Anterior cingulate cortex (tissue), 58 donors: ENCODE measurements at places on chromosomes 5 and 9.
A peak's percentile ranks its signal among the peaks of the same experiment; 100 is the strongest.

GRCh38 chr5:78634634-78635033 lies 13.9 kb downstream of the LHFPL2 start:
- DNase-seq: no peak

DNA sequence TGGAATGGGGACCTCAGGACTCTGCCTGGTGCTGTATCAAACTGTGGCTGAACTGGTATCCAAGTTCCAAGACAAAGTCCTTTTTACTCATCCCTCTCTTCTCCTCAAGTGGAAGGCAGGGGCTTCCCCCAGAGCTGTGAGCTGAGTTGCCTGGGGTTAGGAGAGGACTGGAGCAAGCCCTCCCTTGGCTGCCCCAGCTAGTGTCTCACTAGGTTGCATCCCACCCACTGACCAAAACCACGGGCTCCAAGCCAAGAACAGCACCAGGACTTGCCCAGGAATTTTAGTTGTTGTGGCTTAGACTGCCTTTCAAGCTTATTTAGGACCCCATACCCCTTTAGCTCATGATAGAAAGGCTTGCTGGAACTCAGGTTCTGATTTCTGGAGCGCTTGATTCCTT lies 158.7 kb upstream of the TNC start:
- no peak for DNase-seq

DNA sequence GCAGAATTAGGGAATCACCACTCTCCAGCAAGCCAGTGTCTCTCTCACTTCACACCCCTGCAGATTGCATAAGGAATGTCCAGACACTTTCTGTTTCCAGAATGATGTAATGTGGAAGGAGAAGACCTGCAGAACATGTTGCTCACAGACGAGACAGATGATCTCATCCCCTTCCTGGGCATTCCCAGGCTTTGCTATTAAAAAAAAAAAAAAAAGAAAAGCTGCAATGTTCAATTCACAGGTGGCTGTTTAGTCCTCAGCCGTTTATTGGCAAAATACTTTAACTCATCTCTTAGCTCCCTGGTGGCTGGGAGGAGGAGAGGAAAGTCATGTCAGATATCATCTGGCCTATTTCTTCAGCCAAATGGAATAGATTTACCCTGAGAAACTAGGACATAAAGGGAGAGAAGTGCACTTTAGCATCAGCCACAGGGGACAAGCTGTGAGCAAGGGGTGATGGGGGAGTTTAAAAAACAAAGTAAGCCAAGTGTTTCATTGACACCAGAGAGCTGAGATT lies 95.9 kb upstream of the TNC start:
- no peak for DNase-seq

DNA sequence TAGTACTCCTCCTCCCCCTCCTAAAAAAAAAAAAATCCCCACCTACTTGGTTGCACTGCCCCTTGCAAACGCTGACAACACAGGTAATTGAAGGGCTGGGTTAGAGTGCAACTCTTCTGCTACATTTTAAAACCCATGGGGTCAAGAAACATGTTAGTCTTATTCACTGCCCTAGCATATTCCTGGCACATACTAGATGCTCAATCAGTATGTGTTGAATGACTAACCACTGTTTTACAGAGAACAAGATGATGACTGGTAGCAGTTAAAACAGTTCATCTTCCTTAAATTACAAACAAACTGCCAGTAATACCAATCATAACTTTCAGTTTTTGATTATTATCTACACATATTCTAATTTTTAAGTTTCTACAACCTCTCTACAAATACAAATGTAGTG lies 124.4 kb downstream of the NFIB start:
- no peak for DNase-seq

- DNase-seq: no peak
Measured at GRCh38 chr5:137205231-137206027, 293.7 kb downstream of the SPOCK1 start.

- no peak for DNase-seq
Measured at GRCh38 chr9:81113453-81114124, 575.8 kb downstream of the TLE1 start.

- DNase-seq: no peak
Measured at GRCh38 chr9:135544981-135545635, 818 bp upstream of the OBP2A start.

DNA sequence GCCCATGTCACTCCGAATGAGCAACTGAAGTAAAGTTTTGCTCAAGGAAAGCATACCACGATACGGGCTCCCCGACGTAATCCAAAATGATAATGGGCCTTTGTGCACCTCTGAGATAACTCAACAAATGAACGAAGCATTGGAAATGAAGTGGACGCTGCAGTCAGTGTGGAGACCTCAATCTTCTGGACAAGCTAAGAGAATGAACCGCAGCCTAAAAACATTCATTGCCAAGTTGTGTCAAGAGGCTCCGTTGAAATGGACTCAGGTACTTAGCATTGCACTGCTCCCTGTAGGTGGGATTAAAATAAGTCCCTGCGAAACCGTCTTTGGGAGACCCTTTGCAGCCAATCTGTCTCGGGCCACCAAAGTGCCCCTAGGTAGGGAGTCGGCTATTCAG lies 3.9 kb upstream of the LCN9 start:
- DNase-seq: no peak

DNA sequence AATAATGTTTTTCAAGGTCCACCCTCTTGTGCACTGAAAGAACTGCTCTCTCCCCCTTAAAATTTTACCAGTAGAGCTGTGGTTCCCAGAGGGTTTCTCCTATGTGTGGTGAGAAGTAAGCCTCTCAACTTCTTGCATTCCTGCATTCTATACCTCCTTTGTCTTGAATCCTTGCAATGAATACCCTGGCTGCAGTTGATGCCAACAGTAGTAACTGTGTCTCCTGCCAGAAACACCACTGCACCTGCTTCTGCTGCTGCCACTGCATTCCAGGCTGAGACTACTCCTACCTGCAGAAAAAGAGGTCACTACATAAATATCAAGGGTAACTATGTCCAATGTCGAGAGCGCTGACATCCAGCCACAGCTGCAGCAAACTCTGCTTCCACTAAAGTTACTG lies 203.7 kb downstream of the TMEM167A start:
- no peak for DNase-seq

DNA sequence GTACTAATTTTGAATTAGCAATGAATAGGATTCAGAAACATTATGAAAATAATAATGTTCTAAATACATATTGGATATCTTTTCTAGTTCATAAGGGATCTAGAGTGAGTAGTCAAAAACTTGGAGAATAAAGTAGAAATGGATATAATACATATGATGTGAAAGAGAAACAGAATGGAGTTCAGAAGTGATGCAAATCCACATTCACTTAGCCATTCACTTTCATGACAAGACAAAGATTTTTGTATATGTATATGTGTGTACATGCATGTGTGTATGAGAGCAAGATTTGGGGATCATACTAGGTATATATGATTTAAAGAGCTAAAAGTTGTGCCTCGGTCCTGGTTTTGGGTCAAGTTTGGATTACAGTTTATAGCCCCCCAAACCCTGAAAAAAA lies 34.1 kb downstream of the TMEM252 start:
- no peak for DNase-seq

DNA sequence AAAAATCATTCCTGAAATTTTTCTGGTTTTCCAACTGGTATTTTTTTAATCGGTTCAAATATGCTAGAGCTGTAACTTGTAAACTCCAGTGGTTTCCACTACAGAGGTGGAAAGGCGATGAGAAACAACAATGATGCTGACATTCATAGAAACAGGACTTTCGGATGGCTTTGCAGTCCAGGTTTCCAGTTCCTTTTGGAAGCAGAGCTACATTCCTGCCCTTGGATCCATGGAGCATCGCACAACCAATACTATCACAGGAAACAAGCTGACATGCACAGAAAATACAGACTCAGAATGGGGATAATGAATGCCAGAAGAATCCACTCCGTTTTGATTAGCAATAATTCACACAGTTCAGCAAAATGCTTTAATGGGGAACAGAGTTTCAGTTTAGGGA lies 140.0 kb downstream of the EPB41L4A start:
- no peak for DNase-seq

GRCh38 chr5:74626386-74627222 lies 13.9 kb downstream of the ENC1 start:
- no peak for DNase-seq

DNA sequence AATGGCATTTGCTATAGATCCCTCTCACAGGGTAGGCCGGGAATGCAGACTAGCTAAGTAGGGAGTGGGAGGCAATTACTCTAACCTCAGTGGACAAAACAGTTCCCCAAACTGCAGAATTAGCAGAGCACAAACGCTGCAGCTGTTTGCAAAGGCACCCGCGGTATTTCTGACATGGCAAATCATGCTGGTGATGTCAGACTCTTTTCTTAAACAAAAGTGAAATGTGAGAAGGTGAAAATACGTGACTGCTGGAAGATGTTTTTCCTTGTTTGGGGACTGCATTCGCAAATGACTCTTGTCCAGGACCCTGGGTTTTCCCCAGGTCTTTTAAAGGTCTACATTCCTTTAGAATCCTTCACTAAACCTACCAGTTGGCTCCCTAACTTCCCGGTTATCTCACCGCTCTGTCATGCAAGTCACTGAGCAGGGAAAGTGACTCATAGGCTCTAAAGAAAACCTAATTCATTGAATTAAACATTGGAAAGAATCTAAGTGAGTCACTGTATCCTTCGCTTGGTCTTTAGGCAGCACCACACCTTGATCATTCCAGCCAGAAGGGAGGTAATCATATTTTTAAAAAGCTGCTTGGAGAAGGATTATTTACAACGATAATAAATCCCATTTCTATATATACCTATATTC lies 91.5 kb upstream of the DNAH5 start:
- no peak for DNase-seq

GRCh38 chr9:128805661-128806060 lies 12.6 kb upstream of the ENDOG start:
- peak; percentile 12 for DNase-seq

DNA sequence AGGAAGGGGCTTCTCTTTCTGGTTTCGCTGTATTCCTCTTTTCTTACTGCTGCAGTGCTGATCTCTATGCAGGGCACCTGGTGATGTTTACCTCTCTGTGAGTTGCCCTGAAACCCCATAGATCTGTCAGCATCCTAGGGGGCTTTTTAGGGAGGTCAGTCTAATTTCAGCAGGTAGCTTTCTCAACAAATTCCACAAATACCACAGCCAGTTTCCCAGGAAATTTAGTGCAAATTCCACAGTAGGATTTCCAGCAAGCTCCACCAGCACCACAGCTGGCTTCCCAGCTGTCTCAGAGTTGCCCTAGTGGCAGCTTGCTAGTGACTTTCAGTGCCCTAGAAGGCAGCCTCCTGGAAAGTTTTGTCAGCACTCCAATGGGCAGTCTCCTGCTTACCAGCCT lies 379.1 kb upstream of the SMC2 start:
- no peak for DNase-seq

GRCh38 chr9:19160085-19160484 lies 32.8 kb upstream of the PLIN2 start:
- no peak for DNase-seq

- DNase-seq: no peak
Measured at GRCh38 chr5:404666-405241, 38.2 kb upstream of the EXOC3 start.

DNA sequence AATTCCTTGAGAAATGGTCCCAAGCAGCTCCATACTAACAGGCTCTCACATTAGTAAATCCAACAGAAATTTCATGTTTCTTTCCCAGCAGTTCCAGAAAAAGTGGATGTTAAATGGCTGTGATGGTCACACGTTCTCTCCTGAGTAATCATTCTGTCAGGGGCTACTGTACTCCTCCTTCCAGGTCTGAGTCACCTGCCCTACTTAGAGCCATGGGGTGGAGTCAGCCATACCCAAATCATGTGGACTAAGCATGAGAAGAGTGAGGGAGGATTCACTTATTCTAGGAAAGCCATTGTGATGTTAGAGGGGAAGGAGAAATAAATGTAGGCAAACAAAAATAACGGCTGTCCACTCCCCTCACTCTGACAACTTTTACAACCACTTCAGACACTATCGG lies 547.2 kb downstream of the CSNK1G3 start:
- no peak for DNase-seq

- no peak for DNase-seq
Measured at GRCh38 chr5:155189981-155190380, 176.4 kb downstream of the KIF4B start.

DNA sequence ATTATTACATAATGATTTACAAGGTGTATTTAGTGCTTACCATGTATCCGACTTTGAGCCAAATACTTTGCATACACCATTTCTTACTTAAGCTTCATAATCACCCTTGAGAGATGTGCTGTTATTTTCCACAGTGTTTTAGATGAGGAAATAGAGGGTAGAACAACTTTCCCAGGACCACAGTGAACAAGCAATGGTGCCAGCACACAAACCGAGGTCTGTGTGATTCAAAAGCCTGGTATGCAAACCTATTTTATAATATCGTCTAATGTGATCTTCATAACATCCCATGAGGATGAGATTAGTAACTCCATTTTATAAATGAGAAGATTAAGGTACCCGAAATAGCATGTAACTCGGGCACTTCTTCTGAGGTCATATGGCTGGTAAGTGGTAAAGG lies 294.7 kb downstream of the NSG2 start:
- DNase-seq: no peak

DNA sequence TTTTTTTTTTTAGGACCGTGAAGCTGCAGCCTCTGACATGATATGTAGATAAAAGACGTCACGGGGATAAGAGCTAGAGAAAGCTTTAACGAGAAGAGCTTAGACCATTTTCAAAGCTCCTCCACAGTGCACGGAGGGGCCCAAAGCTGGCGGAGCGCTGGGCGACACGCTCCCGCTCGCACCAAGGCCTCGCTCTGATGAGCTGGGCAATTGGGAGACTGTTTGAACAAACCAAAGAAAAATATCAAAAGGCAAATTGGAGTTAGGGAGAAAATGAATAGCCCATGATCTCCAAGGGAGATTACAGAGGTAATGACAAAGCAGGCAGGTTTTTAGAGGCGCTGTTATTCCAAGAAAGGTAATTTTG lies 179.4 kb downstream of the SREK1 start:
- DNase-seq: no peak

DNA sequence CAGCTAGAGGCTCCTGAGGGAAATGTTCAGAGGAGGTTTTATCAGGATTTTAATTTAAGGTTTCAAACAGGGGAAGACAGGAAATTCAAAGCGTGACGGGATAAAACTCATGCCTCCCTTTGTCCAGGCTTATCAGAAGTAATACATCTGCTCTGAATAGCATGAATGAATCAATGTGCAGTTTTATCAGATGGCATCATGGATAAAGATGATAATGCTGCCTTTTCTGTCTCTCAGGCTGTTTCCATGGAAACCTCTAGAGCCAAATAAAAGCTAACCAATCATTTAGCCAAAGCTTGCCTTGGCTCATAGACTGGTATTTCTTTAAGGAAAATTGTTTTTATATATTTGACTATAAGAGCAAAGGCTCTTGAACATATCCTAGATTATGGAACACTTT lies 16.4 kb downstream of the MFAP3 start:
- no peak for DNase-seq

GRCh38 chr5:54571462-54571861 lies 53.9 kb downstream of the SNX18 start:
- no peak for DNase-seq

- DNase-seq: no peak
Measured at GRCh38 chr9:132989414-132989996, 11.0 kb downstream of the GFI1B start.
